ENCODE measurements at places on chromosomes 5 and 9. TPM values are rescaled to one million over a fixed set of nuclear protein-coding genes. Genes with fewer than 3 reads are reported as not detected.

DNA sequence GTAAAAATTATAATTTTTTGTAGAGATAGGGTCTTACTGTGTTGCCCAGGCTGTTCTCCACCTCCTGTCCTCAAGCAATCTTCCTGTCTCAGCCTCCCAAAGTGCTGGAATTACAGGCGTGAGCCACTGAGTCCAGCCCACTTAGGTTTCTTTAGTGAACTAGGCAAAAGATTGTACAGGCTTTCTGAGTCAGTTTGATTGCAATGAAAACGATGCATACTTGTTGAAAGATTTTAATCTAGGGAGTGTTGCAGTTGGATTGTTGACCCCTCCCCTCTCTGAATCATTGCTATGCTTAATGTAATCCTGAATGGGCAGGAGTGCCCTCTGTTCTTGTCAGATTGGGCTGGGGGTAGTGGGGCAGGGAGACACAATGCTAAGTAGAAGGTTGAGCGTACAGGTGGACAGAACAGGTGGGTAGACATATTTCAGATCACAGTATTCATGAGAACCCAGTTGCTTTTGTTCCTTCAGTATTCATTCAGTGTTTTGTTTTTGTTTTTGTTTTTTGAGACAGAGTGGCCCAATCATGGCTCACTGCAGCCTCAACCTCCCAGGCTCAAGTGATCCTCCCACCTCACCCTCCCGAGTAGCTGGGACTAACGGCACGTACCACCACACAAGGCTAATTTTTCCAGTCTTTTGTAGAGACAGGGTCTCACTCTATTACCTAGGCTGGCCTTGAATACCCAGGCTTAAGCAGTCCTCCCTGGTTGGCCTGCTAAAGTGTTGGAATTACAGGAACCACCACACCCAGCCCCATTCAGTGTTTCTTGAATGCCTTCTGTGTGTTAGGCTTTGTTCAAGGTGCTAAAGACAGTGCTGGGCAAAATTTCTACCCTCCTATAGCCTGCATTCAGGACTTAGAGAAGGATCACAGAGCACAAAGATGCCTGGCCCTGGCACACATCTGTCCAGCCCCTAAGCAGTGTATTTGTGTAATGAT, 70.1 kb downstream of the KIAA1958 start:
- DNase-seq = no peak

- DNase-seq = no peak
Observed at GRCh38 chr9:36665387-36665786, 92.7 kb downstream of the MELK start.

DNA sequence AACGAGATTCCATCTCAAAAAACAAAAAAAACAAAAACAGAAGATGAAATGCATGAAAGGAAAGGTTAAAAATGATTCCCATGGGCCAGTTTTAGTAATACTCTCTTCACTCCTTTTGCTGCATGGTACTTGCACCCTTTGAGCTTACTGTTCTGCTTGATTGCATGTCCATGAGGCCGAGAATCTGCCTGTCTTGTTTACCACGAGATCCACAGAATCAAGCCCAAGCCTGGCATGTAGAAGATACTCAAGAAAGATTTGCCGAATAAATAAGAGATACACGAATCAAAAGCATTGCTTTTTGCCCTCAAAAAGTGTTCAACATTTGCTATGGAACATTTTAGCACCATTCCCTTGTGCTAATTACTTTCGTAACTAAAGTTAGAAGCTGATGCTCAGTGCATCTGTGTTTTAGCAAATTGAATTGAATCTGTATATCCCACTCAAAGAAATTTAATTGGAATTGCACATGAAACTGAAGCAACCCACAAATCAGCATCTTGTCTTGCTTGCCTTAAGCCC, 1.1 kb downstream of the FAXDC2 start:
- DNase-seq = no peak

GRCh38 chr9:138072897-138073296, 195.3 kb downstream of the CACNA1B start:
- DNase-seq = no peak

GRCh38 chr5:154103233-154103632, 64.5 kb downstream of the MFAP3 start:
- DNase-seq = no peak

DNA sequence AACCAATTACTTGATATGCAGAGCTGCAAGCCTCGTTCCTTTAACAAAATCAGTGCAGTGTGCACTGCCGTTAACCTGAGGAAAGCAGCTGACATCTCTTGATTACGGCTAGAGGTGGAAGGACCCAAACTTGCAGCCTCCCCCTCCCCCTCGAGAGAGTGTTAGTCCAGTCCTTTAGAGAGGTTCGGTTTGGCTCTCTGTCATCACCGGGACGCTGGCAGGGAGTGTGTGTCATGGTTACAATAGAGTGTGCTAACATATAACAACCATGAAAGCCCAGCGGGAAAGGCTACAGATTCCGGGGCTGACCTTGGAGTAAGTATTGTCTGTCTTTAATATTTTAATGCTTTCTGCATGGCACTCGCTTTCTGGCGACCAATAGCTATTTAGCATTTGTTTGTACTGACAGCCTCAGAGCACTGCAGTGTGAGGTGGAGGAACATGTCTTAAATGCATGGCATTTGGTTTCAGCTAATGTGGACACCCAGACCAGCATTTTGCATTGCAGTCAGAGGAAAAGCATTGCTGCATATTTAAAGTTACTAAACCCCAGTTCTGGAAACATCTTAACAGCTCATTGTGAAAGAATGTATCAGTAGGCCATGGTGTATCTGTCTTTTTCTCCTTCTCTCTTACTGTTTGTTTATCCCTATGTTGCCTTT, 237.5 kb downstream of the CD180 start:
- DNase-seq = peak; percentile 15

GRCh38 chr9:37337301-37337890, 85.1 kb upstream of the GRHPR start:
- DNase-seq = no peak

DNA sequence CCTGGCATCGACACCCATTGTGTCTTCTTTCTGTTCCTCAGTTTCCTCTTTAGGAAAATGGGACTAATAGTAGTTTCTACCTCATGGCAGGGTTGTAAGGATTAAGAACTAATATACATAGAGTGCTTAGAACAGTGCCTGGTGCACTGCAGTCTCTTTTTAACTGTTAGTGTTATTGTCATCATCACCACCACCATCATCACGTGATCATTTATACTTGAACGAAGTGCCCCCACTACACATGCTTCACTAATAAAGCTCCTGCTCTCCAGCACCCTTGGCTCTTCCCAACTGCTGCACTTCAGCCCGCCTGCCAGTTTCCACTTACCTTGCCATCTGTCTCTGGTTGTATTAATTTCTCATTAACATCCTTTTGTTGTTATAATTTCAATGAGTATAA, 35.8 kb upstream of the MAST4 start:
- no peak for DNase-seq

DNA sequence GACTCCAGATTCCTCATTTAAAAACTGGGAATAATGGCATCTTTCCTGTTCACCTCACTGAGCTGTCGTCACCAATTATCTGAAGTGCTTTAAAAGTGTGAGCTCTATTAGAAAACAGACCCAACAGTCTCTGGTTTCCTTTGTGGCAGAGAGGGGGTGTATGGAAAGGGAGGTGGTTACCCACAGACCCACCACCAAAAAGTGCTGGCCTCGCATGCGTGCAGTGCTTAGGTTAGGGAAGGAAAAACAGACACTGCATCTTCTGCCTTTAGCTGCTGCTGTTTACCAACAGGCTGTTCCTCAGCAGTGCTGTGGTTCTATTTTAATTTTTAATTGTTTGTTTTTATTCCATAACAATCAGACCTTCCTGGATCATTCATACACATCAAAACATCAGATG, 249.6 kb downstream of the PIK3R1 start:
- no peak for DNase-seq

GRCh38 chr5:124859556-124860290, 113.3 kb upstream of the ZNF608 start:
- no peak for DNase-seq

- DNase-seq = no peak
Observed at GRCh38 chr5:1030801-1031271, 22.2 kb downstream of the NKD2 start.

DNA sequence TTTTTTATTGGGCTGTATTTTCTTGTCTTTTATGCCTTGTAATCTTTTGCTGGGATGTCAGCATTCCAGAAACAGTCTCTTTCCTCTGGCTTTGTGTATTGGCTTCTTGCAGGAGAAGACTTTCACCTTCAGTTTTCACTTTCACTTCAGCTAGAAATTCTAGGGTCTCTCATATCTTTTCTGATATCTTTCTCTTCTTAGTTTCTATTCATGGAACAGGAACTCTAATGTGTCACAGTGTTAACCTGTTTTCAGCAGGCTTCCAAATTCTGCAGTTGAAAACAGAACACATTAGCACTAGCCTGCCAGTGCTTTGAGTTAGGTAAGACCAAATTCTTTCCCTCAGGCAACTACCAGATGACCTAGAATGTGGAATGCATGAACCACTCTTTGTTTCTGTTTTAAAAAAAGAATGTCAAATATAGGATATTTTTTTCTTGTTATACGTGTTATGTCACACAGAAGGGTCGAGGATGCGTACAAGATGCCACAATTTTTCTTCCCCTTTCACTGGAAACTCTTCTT, 164.7 kb downstream of the TUSC1 start:
- no peak for DNase-seq

GRCh38 chr9:112145886-112146285, 29.2 kb downstream of the SUSD1 start:
- no peak for DNase-seq

GRCh38 chr9:95023217-95024003, 294.1 kb downstream of the FANCC start:
- DNase-seq = no peak

DNA sequence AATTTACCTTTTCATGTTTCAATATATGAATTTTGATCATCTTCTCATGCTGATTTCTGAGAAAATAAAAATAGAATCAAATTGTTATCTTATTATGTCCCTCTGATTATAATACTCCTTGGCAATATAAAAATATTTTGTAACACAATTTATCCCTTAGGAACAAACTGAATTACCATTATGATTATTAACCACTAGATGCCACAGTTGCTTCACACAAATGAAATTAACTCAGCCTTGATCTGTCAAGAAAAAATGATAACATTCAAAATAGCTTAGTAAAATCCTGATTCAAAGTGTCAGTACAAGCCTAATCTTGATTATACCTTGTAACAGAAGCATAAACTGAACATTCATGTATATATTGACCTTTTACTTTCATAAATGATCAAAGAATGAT, 4.8 kb upstream of the CHSY3 start:
- no peak for DNase-seq

DNA sequence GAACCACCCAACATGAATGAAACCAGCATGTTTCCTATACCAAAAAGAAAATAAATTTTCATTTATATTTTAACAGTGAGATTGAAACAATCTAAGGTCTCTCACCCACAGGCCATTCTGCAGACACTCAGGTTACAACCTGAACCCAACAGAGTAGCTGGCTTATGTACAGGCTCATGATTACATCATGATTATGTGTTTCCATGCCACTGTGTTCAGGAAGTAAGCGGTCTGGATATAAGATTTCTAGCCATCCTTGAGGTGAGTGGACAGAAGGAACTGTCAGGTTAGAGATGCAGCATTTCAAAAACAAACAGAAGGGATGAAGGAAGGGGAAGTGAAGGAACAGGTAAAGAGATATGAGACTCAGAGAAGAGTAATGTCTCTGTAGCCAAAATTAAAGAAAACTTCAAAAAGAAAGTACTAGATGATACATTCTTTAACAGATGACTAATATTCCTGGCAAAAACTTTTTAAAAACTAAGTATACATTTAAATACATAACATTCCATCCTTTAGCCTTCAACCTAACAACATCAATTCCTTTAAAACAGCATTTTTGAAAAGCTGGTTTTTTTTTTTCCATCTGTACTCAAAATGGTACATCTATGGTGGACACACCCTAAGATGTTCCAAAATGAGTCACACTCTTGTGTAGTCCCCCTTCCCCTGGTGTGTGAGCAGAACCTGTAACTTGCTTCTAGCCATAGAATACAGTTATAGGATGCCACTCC, 119.8 kb downstream of the LPAR1 start:
- no peak for DNase-seq

- DNase-seq = no peak
Observed at GRCh38 chr9:129483415-129484351, 137.2 kb downstream of the C9orf50 start.

- peak; percentile 57 for DNase-seq
Observed at GRCh38 chr5:142156839-142157463, 48.4 kb downstream of the NDFIP1 start.

DNA sequence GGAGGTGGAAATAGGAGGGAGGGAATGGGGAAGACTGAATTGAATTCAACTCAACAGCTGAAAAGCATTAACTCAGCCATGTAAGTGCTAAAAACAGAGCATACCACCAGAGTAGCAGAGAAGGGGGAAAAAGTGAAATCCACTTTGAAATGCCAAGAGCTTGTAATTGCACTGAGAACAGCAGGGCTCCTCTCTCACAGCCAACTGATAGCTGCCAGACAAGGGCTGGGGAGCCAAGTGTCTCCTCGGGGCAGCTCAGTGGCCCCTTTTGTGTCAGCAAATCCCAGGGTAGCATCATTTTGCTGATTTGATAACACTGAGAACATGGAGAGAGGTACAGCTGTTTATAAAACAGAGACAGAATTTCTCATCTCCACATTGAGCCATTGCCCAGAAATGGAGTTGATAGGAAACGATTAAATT, 182.5 kb downstream of the FRMD3 start:
- no peak for DNase-seq

GRCh38 chr5:2856206-2856605, 104.7 kb upstream of the IRX2 start:
- no peak for DNase-seq

GRCh38 chr5:125913200-125913599, 510.0 kb upstream of the GRAMD2B start:
- no peak for DNase-seq

- no peak for DNase-seq
Observed at GRCh38 chr5:78499485-78499884, 139.1 kb downstream of the SCAMP1 start.

SYNPO gene
- 2.1 TPM for total RNA-seq

SOX30 gene
- total RNA-seq = 0.41 TPM

CDK7 gene
- total RNA-seq = 62.7 TPM

GNA14 gene
- 21.0 TPM for total RNA-seq

AGXT2 gene
- total RNA-seq = not detected

KCNIP1 gene
- total RNA-seq = 0.82 TPM

SLC34A3 gene
- total RNA-seq = 0.13 TPM

GABRG2 gene
- total RNA-seq = 3.7 TPM

FBP2 gene
- total RNA-seq = not detected

IL13 gene
- total RNA-seq = not detected

STOML2 gene
- 210 TPM for total RNA-seq
